Fibroblast of skin of right quadriceps (primary cell): ENCODE measurements at places on chromosomes 3 and 15.

DNA sequence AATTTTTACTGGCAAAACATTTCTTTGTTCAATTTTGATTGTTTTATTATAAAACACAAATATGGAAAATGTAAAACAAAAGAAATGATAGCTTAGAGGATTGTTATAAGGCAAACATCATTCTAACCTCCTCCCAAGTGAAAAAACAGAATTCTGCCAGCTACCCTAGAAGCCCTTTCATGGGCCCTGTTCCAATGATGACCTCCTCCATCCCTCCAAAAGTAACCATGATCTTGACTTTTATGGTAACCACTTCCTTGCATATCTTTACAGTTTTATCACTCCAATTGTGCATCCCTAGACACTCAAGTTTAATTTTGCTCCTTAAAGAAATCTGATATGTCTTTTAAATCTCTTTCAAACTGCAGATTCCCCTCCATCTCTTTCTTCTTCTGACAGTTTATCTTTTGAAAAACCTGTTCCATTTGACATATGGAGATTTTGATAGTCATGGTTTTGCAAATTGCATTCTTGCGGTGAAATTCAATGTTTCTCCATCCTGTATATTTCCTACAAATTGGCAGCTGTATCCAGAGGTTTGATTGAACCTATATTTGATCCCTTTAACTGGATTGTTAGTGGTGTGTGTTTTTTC lies 27.0 kb upstream of the TNFAIP8L3 start:
- no peak for DNase-seq

DNA sequence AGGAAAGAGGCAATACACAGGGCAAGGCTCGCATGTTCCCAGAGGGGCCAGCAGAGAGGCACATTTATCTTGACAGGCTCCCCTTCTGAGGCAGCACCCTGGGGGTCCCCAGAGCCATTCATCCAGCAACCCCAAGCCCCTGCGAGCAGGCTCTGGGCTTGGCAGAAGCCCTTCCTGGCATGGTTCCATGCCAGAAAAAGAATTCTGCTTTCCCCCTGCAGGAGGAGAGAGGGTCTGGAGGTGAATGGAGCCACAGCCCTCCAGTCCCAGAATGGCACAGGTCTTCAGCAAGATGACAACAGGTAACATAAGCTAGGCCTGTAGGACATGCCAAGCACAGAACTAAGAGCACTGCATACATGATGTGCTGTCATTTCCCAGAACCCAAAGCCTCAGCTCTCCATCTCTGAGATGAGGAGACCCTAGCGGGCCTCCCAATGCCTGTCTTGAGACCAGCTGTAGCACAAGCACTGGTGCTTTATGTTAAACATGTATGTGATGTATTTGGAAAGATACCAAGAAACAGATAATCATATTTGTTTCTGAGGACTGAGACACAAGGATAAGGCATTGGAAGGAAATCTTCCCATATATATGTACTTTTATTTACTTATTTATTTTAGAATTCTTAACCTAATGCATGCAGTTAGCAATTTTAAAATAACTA lies 121.6 kb downstream of the ALDH1A2 start:
- no peak for DNase-seq

DNA sequence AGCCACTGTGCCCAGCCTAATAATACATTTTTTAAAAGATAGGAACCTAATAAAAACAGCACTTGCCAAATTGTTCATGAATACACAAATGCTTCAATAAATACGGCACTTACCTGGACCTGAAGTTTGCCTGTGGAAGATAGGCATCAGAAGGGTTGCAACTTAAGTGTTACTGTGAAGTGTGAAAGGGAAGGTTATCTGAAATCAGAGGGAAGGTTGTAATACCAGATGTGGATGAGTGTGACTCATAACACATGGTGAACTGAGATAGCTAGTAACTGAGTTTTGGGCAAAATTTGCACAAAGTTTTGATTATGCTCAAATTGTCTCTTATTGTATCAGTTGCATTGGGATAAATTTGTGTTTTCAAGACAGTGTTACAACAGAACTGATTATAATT lies 68.0 kb downstream of the ATP11B start:
- DNase-seq, result no peak

DNA sequence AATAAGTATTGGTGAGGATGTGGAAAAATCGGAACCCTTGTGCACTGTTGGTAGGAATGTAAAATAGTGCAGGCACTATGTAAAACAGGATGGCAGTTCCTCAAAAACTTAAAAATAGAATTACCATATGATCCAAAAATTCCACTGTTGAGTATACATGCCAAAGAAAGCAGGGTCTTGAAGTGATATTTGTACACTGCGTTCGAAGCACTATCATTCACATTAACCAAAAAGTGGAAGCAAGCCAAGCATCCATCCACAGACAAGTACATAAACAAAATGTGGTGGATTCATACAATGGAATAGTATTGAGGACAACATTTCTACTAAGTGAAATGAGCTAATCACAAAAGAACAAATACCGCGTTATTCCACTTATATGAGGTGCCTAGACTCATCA lies 200.7 kb downstream of the TJP1 start:
- no peak for DNase-seq

GRCh38 chr15:50556642-50557371 lies 10.3 kb upstream of the USP50 start:
- DNase-seq, result no peak

GRCh38 chr3:124586126-124587052 lies 143.9 kb upstream of the UMPS start:
- no peak for DNase-seq

- no peak for DNase-seq
Measured at GRCh38 chr15:100372739-100373119, 31.0 kb upstream of the ADAMTS17 start.

GRCh38 chr3:146449613-146450012 lies 19.7 kb downstream of the PLSCR2 start:
- no peak for DNase-seq

DNA sequence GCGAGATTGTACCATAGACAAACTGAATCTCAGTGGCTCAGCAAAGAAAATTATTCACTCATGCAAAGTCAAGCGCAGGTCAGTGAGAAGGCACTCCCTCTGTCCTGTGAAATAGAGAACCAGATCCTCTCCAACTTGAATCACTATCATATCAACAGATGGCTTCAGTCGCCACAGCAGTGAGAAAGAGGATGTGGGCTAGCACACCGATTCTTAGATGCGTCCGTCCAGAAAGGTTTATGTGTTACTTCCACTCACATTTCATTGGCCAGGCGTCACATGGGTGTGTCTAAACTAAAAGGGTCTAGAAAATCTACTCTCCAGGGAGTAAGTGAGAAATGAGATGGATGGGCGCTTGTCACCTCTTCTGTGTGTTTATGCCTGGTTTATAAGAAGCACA lies 141.6 kb upstream of the KBTBD8 start:
- DNase-seq, result no peak

GRCh38 chr15:55742498-55742926 lies 440 bp downstream of the PRTG start:
- no peak for DNase-seq

- DNase-seq, result peak; percentile 53
Measured at GRCh38 chr3:151895478-151896241, 22.2 kb downstream of the SUCNR1 start.

- no peak for DNase-seq
Measured at GRCh38 chr3:43522727-43523362, 99.0 kb downstream of the ANO10 start.

DNA sequence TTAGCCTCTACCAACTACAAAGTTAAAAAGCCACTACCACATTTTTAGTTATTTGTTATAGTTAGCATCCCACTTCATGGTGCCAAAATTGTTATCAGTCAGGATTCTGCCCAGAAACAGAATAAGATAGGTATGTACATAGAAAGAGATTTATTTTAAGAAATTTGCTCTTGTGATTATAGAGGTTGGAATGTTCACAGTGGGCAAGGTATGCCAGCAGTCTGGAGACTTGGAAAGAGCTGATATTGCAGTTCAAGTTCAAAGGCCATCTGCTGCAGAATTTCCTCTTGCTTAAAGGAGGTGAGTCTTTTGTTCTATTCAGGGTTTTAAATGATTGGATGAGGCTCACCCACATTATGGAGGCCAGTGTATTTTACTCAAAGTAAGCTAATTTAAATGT lies 143.8 kb upstream of the POU1F1 start:
- DNase-seq, result no peak

- DNase-seq, result no peak
Measured at GRCh38 chr15:69098771-69099170, 61.7 kb upstream of the GLCE start.

- peak; percentile 51 for DNase-seq
Measured at GRCh38 chr3:64031540-64032508, 8.5 kb upstream of the PSMD6 start.

DNA sequence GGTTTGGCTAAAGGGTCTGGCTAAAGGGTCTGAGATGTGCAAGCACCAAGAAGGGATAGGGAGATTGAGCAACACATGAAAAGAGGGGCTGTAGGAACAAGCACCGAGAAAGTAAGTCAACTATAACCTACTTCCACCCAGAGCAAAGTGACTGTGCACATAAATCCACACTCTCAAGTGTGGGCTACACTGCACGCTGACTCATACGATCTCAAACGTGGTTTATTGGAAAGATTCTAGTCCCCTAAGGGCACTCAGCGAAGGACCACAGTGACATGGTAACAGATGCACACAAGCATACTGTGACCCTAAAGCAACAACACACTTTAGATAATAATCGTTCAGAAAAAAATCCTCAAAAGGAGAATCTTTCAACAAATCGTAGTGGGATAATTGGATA lies 48.0 kb downstream of the EHHADH start:
- no peak for DNase-seq

GRCh38 chr3:143436231-143436930 lies 316.8 kb downstream of the CHST2 start:
- DNase-seq, result no peak

DNA sequence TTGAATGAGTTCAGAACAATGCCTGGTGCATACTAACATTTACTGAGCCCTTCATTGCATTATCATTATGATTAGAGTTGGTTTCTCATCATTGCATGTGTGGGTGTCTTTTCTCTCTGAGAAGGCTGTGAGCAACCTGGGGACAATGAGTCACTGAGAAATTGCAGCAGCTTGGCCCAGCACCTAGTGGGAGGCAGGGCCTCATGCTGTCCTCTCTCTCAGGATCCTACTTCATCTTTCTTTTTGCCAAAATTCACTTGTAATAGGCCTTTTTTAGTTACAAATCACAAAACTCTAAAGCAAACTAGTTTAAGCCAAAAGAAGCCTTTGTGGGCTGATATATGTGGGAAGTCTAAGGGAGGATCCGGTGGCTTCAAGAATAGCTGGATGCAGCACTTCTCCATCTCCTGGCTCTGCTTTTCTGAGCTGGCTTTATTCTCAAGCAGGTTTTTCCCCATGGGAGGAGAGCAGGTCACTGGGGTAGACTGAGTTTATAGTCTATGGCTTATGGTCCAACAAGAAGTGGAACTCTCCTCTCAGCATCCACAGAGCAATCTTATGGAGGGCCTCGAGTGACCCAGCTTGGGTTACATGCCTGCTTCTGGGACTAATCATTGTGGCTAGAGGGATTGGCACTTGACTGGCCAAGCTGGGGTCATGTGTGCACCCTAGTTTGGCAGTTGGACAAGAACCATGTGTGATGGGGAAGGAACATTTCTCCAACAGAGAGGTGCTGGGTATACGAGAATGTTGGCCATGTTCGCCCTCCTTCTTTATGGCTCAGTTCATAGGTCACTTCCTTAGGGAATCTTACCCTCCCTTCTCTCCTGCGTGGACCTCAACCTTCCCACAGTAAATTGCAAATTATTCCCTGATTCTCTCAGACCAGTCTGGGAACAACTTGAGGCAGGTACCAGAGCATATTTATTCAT lies 8.7 kb upstream of the CAMK1 start:
- peak; percentile 61 for DNase-seq

GRCh38 chr3:5053021-5053831 lies 68.9 kb upstream of the ARL8B start:
- peak; percentile 90 for DNase-seq

DNA sequence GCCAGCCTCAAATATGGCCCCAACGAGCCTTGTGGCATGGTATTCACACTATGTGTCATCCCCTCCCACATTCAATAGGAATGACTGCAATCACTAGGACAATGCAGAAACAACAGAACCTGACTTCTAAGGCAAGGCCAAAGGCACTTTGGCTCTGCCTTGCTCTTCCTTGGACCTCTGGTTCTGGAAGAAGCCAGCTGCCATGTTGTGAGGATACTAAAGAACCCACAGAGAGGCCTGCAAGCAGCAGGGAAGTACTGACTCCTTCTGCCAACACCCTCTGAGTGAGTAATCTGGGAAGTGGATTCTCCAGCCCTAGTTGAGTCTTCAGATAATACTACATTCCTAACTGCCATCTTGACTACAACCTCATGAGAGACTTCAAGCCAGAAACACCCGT lies 64.7 kb downstream of the ADAMTS9 start:
- DNase-seq, result no peak

GRCh38 chr3:138355071-138355470 lies 6.7 kb downstream of the MRAS start:
- no peak for DNase-seq

- peak; percentile 37 for DNase-seq
Measured at GRCh38 chr3:103295974-103296570, 861.3 kb downstream of the ZPLD1 start.
